Thyroid gland (tissue), 4 donors: ENCODE measurements at places on chromosomes 5 and 9. TPM values are rescaled to one million over a fixed set of nuclear protein-coding genes. Genes with fewer than 3 reads are reported as not detected.

The NR2F1 gene
- 39.4 TPM for total RNA-seq

DNA sequence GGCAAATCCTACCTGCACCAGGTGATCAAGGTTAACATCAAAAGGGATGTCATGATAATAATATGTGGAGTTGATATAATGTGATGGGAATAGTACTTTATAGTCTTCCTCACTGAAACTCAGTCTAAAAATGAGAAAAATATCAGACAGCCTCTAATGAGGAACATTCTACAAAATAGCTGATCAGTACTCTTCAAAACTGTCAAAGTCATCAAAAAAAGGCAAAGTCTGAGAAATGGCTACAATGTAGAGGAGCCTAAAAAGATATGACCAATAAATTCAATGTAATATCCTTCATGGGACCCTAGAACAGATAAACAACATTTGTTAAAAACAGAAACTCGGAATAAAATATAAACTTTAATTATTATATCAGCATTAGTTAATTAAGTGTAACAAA lies 95.7 kb downstream of the CEMIP2 start:
- no peaks in the 10 kb centered on the region for H3K36me3 ChIP-seq
- no peaks in the 10 kb centered on the region for H3K27me3 ChIP-seq
- no peak for DNase-seq
- H3K4me3 ChIP-seq, result no peak overlapping the region

DNA sequence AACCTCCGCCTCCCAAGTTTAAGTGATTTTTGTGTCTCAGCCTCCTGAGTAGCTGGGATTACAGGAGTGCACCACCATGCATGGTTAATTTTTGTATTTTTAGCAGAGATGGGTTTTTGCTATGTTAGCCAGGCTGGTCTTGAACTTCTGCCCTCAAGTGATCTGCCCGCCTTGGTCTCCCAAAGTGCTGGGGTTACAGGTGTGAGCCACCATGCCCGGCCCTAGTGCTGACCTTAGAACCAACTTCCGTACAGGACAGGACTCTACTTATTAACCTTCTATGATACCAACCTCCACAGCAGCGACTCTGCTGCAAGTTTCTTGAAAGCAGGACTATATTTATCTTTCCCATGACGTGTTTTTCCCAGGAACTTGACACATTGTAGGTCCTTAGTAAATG lies 176.9 kb downstream of the RGS3 start:
- H3K27me3 ChIP-seq, result no peaks in the 10 kb centered on the region
- no peak overlapping the region for H3K27ac ChIP-seq
- H3K4me1 ChIP-seq, result no peaks in the 10 kb centered on the region
- no peak overlapping the region for H3K4me3 ChIP-seq
- H3K36me3 ChIP-seq, result no peaks in the 10 kb centered on the region

GRCh38 chr5:93193431-93194347 lies 387.3 kb downstream of the NR2F1-AS1 start:
- H3K27ac ChIP-seq, result no peak overlapping the region
- no peaks in the 10 kb centered on the region for H3K36me3 ChIP-seq
- H3K4me1 ChIP-seq, result peaks cover 14% of the 10 kb centered on the region
- H3K4me3 ChIP-seq, result no peak overlapping the region
- peak; percentile 3 for DNase-seq

The DNAH5 gene
- total RNA-seq, result 3.4 TPM

- H3K27ac ChIP-seq, result no peak overlapping the region
- H3K4me3 ChIP-seq, result no peak overlapping the region
- no peaks in the 10 kb centered on the region for H3K4me1 ChIP-seq
- DNase-seq, result no peak
Measured at GRCh38 chr5:154794525-154795234, 39.5 kb downstream of the LARP1 start.

The DNAJC25 gene
- total RNA-seq, result 6.0 TPM

The F2RL1 gene
- 13.1 TPM for total RNA-seq

DNA sequence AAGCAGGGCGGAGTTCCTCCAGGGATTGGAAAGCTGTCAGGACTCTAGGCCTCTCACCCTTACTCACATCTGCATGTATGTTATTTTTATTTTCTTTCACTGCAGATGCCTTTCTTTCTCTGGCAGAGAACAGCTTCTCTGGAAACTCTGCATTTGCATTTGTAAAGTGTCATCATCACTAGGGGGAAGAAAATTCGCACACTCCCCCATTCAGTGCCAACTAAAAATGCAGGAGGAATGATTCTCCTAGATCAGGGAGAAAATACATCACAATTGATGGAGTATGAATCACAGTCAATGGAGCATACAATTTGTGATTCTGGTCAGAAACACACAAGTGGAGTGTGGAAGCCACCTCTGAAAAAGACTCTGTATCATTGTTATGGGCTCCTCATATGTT lies 351.4 kb upstream of the FTMT start:
- no peaks in the 10 kb centered on the region for H3K27me3 ChIP-seq
- no peaks in the 10 kb centered on the region for H3K36me3 ChIP-seq
- H3K4me1 ChIP-seq, result peaks cover 22% of the 10 kb centered on the region
- peak; percentile 6 for DNase-seq
- H3K27ac ChIP-seq, result no peak overlapping the region

GRCh38 chr5:143154510-143155370 lies 248.7 kb downstream of the NR3C1 start:
- H3K27ac ChIP-seq, result peak overlapping the region; percentile 3
- no peak for DNase-seq
- no peaks in the 10 kb centered on the region for H3K27me3 ChIP-seq
- H3K4me3 ChIP-seq, result no peak overlapping the region

GRCh38 chr5:149561848-149562247 lies 10.6 kb upstream of the CSNK1A1 start:
- no peak for DNase-seq
- H3K4me3 ChIP-seq, result no peak overlapping the region
- peak overlapping the region; percentile 56 for H3K27ac ChIP-seq
- no peaks in the 10 kb centered on the region for H3K36me3 ChIP-seq
- H3K27me3 ChIP-seq, result no peaks in the 10 kb centered on the region

The TMEM8B gene
- 15.0 TPM for total RNA-seq

GRCh38 chr9:91312717-91313325 lies 48.9 kb downstream of the AUH start:
- H3K27ac ChIP-seq, result peak overlapping the region; percentile 24
- H3K4me1 ChIP-seq, result peaks cover 17% of the 10 kb centered on the region
- H3K27me3 ChIP-seq, result no peaks in the 10 kb centered on the region
- peak; percentile 73 for DNase-seq
- no peaks in the 10 kb centered on the region for H3K36me3 ChIP-seq

The SMIM33 gene
- total RNA-seq, result not detected

- H3K4me3 ChIP-seq, result no peak overlapping the region
- no peak for DNase-seq
- H3K36me3 ChIP-seq, result no peaks in the 10 kb centered on the region
- H3K4me1 ChIP-seq, result no peaks in the 10 kb centered on the region
- H3K27ac ChIP-seq, result no peak overlapping the region
Measured at GRCh38 chr5:158032246-158032645, 173.3 kb upstream of the CLINT1 start.

The PCDHGC3 gene
- total RNA-seq, result 26.4 TPM

GRCh38 chr5:142128675-142129208 lies 20.2 kb downstream of the NDFIP1 start:
- peaks cover 8% of the 10 kb centered on the region for H3K36me3 ChIP-seq
- no peaks in the 10 kb centered on the region for H3K27me3 ChIP-seq
- no peak for DNase-seq
